Cardiac ventricle fibroblast (primary cell): ENCODE measurements at places on chromosomes 16 and 17. TPM values are rescaled to one million over a fixed set of nuclear protein-coding genes. Genes with fewer than 3 reads are reported as not detected.

Gene GAST
- not detected in 2 replicates for total RNA-seq

Gene LITAFD
- not detected in 2 replicates for total RNA-seq

Gene LGALS9B
- not detected in 2 replicates for total RNA-seq

Gene SETD1A
- 5.2 and 6.2 TPM in 2 replicates for total RNA-seq

Gene WSCD1
- total RNA-seq = 2.7 and 3.0 TPM in 2 replicates

Gene METRN
- 115 and 126 TPM in 2 replicates for total RNA-seq
